ENCODE measurements at places on chromosomes 7 and 10. TPM values are rescaled to one million over a fixed set of nuclear protein-coding genes. Genes with fewer than 3 reads are reported as not detected.

Gene C7orf57
- total RNA-seq: 0.83 TPM

Gene DEPP1
- total RNA-seq: 0.27 TPM

Gene ASAH2
- total RNA-seq: 2.9 TPM

Gene TFEC
- not detected for total RNA-seq

Gene CPED1
- not detected for total RNA-seq

Gene MMD2
- not detected for total RNA-seq

Gene GFRA1
- not detected for total RNA-seq

Gene SORBS1
- total RNA-seq: 0.70 TPM

Gene VGF
- not detected for total RNA-seq

Gene KCNH2
- total RNA-seq: 0.29 TPM

GRCh38 chr7:65438598-65438997 is 64.9 kb downstream of the ZNF92 start:
- DNase-seq: no peak

- DNase-seq: peak; percentile 66
Observed at GRCh38 chr7:73718438-73718881, 1.0 kb downstream of the STX1A start.

DNA sequence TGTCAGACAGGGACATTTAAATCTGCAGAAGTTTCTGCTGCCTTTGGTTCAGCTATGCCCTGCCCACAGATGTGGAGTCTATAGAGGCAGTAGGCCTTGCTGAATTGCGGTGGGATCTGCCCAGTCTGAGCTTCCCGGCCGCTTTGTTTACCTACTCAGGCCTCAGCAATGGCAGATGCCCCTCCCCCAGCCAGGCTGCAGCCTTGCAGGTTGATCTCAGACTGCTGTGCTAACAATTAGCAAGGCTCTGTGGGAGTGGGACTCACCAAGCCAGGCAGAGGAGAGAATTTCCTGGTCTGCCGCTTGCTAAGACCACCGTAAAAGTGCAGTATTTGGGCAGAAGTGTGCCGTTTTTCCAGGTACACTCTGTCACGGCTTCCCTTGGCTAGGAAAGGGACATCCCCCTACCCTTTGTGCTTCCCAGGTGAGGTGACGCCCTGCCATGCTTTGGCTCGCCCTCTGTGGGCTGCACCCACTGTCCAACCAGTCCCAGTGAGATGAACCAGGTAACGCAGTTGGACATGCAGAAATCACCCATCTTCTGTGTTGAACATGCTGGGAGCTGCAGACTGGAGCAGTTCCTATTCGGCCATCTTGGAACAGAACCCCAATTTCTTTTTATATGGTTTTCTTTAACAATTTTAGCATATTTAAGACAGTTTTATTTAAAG is 28.4 kb upstream of the VWDE start:
- DNase-seq: no peak

GRCh38 chr10:119090026-119090795 is 9.6 kb upstream of the EIF3A start:
- peak; percentile 64 for DNase-seq

GRCh38 chr7:40009301-40009700 is 59.2 kb downstream of the CDK13 start:
- DNase-seq: no peak

- DNase-seq: no peak
Observed at GRCh38 chr7:5431560-5432015, 8.0 kb upstream of the TNRC18 start.

GRCh38 chr7:83739527-83739926 is 90.6 kb upstream of the SEMA3E start:
- DNase-seq: no peak
